NCI-H460 (cell line): ENCODE measurements at places on chromosomes 4 and X. TPM values are rescaled to one million over a fixed set of nuclear protein-coding genes. Genes with fewer than 3 reads are reported as not detected.

GRCh38 chr4:153471698-153472093 is 5.5 kb downstream of the TMEM131L start:
- DNase-seq, result no peak

- no peak for DNase-seq
Measured at GRCh38 chrX:19846995-19847790, 40.2 kb downstream of the SH3KBP1 start.

- no peak for DNase-seq
Measured at GRCh38 chr4:83263106-83263505, 21.5 kb downstream of the COQ2 start.

DNA sequence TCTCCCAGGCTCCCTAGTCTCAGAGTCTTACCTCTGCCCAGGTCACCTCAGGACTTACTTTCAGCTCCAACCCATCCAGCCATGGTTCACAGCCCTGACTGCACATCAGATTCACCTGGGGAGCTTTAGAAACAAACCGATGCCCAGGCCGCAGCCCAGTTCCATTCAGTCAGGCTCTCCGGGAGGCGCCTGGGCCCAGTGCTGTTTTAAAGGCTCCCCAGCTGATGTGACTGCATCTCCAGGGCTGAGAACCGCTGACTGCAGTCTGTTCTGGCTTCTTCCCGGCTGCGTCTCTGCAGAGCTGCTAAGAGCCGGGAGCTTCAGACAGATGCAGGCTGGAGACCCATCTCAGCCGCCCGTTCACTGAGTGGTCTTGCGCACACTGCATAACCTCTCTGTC is 44.4 kb upstream of the LGI2 start:
- no peak for DNase-seq

DNA sequence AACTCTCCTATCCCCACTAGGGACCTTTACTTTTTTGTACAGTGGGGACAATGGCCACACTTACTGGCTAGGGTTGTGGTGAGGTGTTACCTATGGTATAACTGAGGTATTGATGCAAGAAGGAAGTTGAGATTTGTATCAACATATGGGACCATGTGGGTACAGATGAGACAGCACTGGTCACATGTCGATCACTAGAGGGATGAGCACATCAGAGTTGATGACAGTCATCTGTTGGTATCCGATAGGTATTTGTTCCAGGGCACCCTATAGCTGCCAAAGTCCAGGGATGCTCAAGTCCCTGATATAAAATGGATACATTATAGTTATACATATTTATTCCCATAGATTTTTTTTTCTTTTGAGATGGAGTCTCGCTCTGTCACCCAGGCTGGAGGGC is 12.6 kb upstream of the SLC10A3 start:
- DNase-seq, result no peak

DNA sequence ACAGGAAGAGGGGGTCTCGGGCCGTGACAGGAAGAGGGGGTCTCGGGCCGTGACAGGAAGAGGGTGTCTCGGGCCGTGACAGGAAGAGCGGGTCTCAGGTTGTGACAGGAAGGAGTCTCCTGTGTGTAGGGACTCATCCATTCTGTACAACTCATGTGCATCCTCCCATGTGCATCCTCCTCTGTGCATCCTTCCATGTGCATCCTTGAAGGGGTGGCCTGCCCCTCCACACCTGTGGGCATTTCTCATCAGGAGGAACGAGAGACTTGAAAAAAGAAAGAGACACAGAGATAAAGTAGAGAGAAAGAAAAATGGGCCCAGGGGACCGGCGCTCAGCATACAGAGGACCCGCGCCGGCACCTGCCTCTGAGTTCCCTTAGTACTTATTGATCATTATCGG is 30.2 kb upstream of the PLCXD1 start:
- DNase-seq, result no peak

DNA sequence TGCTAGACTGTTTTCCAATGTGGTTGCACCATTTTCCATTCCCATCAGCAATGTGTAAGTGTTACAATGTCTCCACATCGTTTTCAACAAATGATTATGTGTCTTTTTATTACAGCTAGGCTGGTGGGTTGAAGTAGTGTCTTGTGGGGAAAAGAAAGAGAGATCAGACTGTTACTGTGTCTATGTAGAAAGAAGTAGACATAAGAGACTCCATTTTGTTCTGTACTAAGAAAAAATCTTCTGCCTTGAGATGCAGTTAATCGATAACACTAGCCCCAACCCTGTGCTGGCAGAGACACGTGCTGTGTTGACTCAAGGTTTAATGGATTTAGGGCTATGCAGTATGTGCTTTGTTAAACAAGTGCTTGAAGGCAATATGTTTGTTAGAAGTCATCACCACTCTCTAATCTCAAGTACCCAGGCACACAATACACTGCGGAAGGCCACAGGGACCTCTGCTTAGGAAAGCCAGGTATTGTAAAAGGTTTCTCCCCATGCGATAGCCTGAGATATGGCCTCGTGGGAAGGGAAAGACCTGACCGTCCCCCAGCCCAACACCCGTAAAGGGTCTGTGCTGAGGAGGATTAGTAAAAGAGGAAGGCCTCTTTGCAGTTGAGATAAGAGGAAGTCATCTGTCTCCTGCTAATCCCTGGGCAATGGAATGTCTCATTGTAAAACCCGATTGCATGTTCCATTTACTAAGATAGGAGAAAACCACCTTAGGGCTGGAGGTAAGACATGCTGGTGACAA is 23.0 kb upstream of the UGT2B15 start:
- DNase-seq, result no peak

GRCh38 chr4:120841580-120841979 is 80.9 kb downstream of the PRDM5 start:
- DNase-seq, result no peak

- DNase-seq, result no peak
Measured at GRCh38 chr4:46994007-46994405, 625 bp upstream of the GABRA4 start.

- no peak for DNase-seq
Measured at GRCh38 chrX:110163488-110163887, 154.4 kb downstream of the AMMECR1 start.

GRCh38 chr4:87322754-87323153 is at the start of gene HSD17B13:
Gene HSD17B13 (minus strand): TSS chr4:87322882. CDS start chr4:87322841, 41 bp downstream.
- no peak for DNase-seq

GRCh38 chr4:67701517-67701850 is 529 bp upstream of the UBA6 start:
- no peak for DNase-seq

GRCh38 chr4:86159216-86159615 is 200.6 kb downstream of the MAPK10 start:
- DNase-seq, result peak; percentile 55

DNA sequence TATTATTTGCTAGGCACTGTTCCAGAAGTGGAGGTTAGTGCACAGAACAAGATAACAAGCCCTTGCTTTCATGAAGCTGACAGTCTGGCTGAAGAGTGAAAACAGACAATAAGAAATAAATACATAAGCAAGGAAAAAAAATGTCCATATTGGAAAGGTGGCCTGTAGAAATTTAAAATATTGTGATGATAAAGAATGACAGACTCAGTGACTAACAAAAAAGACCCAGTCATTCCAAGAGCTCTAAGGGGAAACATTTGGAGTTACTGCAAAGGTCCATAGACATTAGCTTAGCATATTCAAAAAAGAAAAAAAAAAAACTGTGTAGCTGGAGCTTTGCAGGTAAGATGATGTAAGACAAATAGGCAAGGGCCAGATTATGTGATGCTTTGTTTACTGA is 1.0 kb upstream of the ANTXR2 start:
- no peak for DNase-seq

DNA sequence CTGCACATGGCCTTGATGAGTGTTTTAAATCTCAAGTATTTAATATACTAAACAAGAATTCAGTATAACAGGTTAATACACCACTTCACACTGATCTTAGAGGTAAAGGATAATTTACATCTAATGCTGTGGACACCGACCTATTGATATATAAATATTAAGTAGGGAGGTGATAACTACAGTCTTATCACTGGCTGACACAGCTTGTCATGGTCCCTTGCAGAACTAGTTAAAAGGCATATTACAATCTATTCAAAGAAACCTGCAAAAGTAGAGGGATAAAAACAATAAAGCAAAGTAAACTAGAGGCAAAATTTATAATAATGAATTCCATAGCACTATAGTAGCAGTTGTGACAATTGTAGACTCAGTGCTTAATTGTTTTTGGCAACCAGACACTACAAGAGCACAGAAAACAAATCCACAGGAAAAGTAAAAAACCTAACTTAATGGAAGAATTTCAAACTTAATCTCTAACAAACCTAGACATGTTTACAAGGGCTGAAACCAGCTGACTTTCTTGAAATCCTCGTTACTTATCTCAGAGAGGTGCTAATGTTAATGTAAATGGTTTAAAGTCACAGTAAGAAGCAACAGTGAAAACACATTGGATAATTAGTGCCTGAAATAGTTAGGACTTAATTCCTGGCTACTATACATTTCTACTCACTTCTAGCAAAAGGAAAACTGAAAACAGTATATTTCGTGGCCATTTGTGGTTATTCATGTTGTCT is 25.0 kb downstream of the MFAP3L start:
- no peak for DNase-seq

DNA sequence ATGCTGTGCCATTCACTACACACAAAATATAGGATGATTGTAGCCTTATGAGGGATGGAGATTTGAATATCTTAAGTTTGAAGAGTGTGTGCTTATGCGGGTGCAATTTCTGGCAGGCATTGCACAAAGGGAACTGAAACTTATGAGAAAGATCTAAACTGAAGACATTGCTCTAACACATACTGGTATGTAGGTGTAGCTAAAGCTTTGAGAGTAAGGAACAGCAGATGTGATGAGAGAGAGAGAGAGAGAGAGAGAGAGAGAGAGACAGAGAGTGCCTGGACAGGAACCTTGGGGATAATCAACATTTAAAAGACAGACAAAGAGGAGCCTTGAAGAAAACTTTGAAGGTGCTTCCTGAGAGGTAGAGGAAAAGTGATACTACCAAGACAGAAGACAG is 379.7 kb downstream of the SPRY1 start:
- DNase-seq, result no peak

GRCh38 chrX:118631586-118631985 is 95.8 kb upstream of the IL13RA1 start:
- DNase-seq, result no peak

DNA sequence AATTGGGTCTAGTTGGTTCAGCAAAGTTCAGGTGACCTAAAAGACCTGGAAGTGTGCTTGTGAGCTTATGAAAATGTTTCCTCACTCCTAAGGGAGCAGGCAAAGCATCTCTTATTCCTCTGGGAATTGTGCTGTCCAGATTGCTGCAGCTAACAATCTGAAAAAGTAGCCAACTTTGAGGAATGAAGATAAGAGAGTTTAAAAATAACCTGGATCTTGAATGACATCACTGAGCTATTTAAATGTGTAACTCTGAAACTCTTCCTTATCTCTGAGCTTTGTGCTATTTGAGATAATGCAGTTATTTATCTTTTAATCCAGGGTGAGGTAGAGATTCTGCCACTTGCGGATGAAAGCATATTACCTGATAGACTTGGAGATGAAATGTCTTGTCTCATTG is 384.8 kb downstream of the PPP4R3C start:
- DNase-seq, result no peak

DNA sequence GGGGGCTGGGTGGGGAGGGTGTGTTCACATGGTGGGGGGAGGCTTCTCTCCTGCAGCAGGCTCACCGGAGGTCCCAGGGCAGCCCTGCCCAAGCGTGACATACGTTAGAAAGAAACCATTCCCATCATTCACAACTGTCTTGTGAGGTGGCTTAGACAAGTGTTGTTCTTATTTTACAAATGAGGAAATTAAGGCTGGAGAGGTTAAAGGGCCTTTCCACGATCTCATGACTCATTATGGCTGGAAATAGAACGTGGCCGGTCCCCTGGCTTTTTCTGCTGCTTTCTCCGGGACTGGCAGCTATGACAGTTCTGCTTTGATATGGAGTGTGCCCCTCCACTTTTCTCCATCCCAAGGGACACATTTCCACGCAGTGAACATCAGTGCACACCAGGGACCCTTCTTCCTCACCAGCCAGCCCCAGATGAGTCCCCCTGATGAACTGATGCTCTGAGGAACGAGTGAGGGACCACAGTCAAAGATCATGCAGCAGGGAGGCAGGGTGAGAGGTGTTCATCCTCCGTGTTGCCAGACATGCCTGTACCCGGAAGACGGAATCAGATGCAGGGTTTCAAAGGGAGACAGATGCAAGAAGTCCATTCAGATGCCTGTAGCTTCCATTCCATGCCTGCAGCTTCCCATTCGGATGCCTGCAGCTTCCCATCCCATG is 64.0 kb upstream of the ACSL1 start:
- no peak for DNase-seq

DNA sequence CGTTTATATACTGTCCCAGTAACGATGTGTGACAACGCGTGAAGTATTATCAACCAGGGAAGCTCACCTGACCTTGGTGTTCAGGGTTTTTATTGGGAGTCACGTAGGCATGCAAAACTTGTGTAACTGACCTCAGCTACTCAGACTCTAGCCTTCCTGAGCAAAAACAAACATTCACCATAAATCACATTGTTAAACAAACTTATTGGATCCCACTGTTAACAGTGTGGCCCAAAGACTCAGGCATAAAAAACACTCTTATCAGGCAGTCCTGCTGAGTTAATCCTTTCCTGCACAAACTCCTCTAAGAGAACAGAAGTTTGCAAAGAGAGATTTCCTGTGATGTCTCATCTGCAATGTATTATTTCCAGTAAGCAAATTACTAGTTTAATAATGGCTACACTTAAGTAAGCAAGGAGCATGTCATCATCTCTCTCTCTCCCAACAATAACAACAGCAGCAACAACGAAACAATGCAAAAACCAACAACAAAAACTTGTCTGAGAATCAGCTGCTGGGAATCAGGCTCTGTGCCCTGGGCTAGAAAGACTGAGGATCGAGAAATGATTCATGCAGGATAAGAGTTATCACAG is 12.0 kb downstream of the GAGE1 start:
- no peak for DNase-seq

- DNase-seq, result no peak
Measured at GRCh38 chrX:41002026-41002425, 83.2 kb upstream of the USP9X start.

- DNase-seq, result no peak
Measured at GRCh38 chr4:11743976-11744375, 315.3 kb upstream of the HS3ST1 start.

- no peak for DNase-seq
Measured at GRCh38 chr4:105139646-105140045, 7.0 kb upstream of the TET2 start.

GRCh38 chr4:98510757-98511517 is 147.5 kb downstream of the TSPAN5 start:
- DNase-seq, result no peak

Gene AR
- total RNA-seq, result 8.0 and 9.7 TPM in 2 replicates

Gene NIPAL1
- total RNA-seq, result 2.0 and 3.0 TPM in 2 replicates

Gene NXF2
- total RNA-seq, result not detected in 2 replicates

Gene DGAT2L6
- not detected in 2 replicates for total RNA-seq

Gene PDZD11
- total RNA-seq, result 67.6 and 77.6 TPM in 2 replicates

Gene FAM9B
- total RNA-seq, result not detected in 2 replicates

Gene DMRTC1B
- not detected in 2 replicates for total RNA-seq

Gene NPY2R
- not detected in 2 replicates for total RNA-seq

Gene ARMCX2
- total RNA-seq, result 0.84 and 1.3 TPM in 2 replicates

Gene RASSF6
- total RNA-seq, result 0.07 and 0.29 TPM in 2 replicates

Gene ENPP6
- not detected in 2 replicates for total RNA-seq

Gene G6PD
- total RNA-seq, result 369 and 378 TPM in 2 replicates
